CD8-positive, alpha-beta memory T cell (primary cell): ENCODE measurements at places on chromosomes 7 and 10. TPM values are rescaled to one million over a fixed set of nuclear protein-coding genes. Genes with fewer than 3 reads are reported as not detected.

The CHST12 gene
- 8.3 TPM for total RNA-seq

The KLLN gene
- 0.80 TPM for total RNA-seq

The CALD1 gene
- total RNA-seq = 3.3 TPM

The LIPJ gene
- total RNA-seq = not detected

The TSPAN12 gene
- not detected for total RNA-seq

The LRWD1 gene
- total RNA-seq = 29.9 TPM

The C7orf57 gene
- 0.66 TPM for total RNA-seq

The SEMA4G gene
- 0.57 TPM for total RNA-seq
